RWPE2 (cell line): ENCODE measurements at places on chromosomes 2 and 18.

- no peak for DNase-seq
Measured at GRCh38 chr18:75249672-75250470, 39.3 kb downstream of the TSHZ1 start.

DNA sequence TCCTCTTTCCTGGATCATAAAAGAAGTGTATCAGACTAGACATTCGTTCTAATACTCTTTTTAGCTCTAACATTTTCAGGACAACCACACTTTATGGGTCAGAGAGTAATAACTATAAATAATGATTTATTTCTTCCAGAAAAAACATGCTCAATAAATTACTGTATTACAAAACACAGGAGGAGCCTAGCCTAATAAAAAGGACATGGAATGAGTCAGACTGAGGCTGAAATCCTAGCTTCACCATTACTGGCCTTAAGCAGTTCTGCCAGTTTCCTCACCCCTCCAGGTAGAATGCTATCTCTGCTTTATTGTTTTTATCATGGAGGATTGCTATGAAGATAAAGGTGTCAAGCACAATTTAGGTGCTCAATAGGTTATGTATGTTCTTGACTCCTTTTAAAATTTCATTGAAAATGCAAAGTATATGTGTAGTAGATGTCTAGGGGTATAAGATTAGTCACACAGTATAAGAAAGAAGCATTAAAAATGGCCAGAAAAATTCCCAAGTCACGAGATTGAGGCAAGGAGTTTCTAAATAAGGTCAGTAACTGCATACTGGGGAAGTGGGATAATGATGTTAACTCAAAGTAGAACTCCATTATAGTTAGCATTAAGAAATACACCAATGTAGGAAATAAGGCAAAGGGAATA, 105.5 kb upstream of the NEUROD1 start:
- no peak for DNase-seq

- no peak for DNase-seq
Measured at GRCh38 chr2:18988631-18989232, 369.7 kb downstream of the OSR1 start.

DNA sequence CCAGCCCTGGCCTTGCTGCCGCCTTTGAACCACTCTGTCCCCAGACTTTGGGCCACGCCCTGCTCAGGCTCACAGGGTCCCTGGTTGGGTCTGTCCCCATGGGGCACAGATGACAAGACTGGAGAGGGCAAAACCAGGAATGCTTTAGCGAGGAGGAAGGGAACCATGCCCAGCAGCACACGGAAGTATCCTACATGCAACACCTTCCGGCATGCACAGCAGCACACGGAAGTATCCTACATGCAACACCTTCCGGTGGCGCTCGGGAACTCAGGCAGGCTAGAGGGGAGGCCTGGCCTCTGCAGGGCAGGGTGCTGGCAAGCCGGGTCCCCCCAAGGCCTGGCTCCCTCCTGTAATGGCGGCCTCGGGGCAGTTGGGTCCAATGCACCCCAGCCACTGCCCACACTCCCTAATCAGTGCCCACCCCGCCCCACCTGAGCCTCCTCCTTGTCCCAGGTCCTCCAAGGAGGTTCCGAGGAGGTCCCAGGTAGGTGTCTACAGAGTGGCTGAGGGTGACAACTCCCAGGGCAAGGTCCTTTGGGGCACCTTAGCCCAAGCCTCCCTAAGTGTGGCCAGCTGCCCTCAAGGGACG, 33.6 kb upstream of the SNED1 start:
- DNase-seq, result peak; percentile 57

DNA sequence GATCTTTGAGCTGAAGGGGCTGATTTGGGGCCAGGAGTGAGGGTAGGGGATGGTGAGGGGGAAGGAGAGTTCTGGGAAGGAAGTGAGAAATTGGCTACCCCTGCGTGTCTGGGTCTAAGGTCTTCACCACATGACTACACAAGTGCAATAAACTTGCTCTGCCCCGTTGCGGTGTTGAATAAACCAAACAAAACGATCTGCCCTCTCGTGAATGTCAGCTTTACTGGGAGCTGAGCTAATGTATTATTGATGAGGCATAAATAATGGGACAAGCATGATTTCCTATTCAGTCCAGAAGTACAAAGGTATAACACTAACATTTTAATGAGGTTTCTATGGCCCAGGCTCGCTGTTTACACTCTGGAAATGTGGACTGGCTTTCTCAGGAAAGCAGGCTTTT, 8.0 kb upstream of the CFAP221 start:
- no peak for DNase-seq

- no peak for DNase-seq
Measured at GRCh38 chr2:136049011-136049742, 63.8 kb upstream of the DARS1 start.
